ENCODE measurements at places on chromosomes 16 and 17.

GRCh38 chr17:78313735-78314648 lies 45.9 kb downstream of the SOCS3 start:
- no peak for DNase-seq

- DNase-seq: no peak
Observed at GRCh38 chr17:50923611-50924010, 57.5 kb upstream of the TOB1 start.

- DNase-seq: no peak
Observed at GRCh38 chr17:18187821-18188761, 4.5 kb downstream of the ALKBH5 start.

DNA sequence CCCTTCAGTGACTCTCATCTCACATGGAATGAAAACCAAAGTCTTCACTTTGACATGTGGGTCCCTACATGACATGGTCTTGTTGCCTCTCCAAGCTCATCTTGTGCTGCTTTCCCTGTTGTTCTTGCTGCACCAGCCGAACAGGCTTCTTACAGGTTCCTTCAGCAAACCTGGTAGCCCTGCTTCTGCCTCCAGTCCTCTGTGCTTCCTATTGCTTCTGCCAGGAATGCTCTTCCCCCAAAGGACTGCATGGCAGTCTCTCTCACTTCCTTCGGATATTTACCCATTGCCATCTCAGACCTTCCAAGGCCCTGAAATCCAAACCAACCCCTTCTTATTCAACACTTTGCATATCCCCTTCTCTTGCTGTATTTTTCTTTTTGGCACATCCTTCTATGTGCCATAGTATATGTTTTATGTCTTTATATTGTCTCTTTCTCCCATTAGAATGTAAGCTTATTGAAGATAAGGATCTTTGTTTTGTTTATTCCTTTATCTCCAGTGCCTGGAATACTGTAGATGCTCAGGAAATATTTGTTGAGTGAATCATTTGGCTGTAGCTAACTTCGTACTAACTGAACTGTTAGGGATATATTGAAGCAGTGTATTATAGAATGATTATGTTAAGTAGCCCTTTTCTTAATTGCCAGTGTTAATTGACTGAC lies 57.9 kb upstream of the SLC12A3 start:
- peak; percentile 5 for DNase-seq

DNA sequence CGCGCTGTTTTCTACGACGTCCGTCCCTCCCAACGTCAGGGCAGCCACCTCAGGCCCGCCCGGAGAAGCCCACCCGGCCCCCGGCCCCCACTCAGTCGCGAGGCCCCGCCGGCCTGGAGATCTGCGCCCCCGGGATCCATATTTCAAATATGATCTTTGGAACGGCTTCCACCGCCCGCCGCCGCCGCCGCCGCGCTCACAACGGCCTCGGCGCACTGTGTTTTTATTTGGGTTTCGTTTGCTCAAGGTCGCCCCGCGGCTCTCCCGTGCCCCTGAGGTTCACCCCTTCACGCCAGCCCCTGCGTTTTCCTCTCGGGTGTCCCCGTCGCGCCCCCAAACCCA lies 4.2 kb upstream of the CBX4 start:
- no peak for DNase-seq

DNA sequence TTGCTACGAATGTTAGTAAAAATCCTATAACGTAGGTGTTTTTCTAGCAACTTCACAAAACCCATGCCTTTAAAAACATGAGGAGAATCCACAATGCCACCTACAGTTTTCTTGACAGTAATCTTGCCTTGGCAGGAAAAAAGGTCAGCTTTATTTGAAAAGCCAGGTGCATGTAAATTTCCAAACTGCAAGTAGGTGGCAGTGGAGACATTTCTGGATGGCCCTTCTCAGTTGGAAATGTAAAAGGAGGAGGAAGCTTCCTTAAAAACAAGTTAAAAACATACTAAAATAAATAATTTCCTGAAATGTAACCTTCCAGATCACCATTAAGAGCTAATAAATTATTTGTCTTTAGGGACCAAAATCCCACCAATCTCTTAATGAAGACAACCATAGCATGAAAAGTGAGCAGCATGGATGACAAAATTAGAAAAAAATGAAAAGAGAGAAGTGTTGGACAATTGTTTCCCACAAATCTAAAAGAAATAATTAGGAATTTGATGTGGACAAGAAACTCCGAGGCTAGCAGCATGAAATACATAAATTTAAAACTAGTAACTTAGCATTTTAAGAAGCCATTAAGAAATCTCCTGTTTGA lies 152.2 kb downstream of the SNX11 start:
- no peak for DNase-seq

DNA sequence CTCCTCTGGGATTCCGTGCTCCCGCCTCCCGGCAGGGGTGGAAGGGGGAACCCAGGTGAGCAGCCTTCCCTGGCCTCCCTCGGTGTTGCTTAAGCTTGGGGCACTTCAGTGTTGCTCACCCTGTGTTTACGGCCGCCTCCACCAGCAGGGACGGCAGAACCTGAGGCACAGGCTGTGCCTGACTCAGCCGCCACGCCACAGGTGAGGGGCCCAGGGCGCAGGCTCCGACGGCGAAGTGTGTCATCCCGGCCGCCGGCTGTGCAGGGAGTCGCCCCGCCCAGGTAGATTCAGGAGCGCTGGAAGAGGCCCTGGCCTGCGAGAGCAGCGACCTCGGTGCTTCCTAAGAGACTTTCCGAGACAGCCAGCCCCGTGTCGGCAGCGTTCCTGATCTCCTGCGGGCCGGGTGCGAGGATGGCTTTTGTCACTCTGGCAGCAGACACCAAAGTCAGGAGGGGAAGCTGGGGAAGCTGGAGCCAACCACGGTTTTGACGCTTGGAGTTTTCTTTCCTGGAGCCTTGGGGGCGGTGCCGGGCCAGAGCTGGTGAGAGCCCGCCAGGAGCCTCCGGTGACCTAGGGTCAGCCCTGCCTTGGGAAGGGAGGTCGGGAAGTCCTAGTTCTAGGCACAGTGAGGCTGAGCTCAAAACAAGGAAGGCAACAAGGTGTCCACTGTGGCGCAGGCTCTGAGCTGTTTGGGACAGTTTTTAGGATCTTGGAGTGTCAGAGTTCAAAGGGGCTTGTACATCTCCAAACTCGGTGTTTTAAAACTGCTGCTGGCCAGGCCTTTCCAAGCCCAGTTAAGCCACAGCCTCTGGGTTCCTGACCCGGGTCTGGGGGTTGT lies 2.1 kb downstream of the GSE1 start:
- no peak for DNase-seq

GRCh38 chr17:9802294-9802693 lies 10.9 kb upstream of the DHRS7C start:
- DNase-seq: no peak

DNA sequence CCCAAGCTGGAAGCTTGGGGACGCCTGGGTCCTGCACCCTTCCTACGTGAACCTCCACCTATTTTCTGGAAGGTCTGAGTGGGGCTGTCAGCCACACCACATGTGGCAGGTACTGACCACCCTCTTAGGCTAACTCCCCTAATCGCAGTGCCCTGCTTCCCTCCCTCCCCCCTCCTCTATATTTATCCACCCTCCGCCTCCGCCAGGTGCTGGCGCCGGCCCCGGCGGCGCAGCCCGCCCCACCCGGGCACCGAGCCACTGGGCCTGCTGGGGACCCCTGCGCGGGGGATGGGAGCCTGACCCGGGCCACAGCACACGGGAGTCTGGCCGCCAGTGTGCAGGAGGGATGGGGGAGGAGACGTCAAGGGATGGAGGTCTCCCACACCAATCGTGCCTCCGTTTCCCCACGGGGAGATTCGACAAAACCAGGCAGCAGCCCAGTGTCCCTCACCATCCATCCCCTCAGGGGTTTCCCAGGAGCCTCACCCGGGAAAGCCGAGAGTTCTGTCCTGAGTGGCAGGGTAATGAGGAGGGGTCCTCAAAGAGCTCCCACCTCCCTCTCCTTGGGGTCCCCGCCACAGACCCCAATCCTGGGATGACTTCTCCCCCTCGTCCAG lies 1.3 kb downstream of the PLEKHH3 start:
- no peak for DNase-seq

DNA sequence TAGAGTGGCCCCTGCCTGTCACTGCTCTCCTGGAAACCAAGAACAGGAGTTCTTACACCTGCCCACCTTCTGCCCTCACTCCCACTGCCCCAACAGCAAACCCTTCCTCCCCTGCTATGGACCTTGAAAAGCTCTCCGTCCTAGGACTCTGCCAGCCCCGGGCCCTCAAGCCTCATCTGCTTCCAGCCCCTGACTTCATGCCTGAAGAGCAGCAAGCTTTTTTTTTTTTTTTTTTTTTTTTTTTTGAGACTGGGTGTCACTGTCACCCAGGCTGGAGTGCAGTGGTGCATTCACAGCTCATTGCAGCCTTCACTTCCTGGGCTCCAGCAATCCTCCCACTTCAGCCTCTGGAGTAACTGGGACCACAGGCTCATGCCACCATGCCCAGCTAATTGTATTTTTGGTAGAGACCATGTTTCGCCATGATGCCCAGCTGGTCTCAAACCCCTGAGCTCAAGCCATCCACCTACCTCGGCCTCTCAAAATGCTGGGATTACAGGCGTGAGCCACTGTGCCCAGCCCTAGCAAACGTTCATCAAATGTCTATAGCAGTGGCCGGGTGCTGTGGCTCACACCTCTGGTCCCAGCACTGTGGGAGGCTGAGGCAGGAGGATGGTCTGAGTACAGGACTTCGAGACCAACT lies 16.9 kb downstream of the CARHSP1 start:
- no peak for DNase-seq

DNA sequence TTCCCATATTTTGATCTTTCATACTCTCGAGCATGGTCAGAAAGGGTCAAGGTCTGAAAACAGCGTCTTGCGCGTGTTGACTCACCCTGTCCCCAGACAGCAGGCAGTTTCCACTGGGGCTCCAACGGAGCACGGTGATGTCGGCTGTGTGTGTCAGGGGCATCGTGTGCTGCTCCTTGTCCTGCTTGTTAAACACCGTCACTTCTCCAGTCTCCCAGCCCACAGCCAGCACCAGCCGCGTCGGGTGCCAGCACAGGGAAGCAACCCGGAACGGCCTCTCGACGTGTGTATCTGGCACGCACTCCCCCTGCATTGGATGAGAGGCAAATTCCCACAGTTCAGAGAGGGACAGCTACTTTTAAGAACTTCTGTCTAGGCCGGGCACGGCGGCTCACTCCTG lies 9.6 kb downstream of the IFT140 start:
- DNase-seq: no peak

- DNase-seq: no peak
Observed at GRCh38 chr17:83062818-83063671, 16.4 kb upstream of the METRNL start.

GRCh38 chr17:58248955-58249269 lies 10.5 kb downstream of the LPO start:
- DNase-seq: no peak

DNA sequence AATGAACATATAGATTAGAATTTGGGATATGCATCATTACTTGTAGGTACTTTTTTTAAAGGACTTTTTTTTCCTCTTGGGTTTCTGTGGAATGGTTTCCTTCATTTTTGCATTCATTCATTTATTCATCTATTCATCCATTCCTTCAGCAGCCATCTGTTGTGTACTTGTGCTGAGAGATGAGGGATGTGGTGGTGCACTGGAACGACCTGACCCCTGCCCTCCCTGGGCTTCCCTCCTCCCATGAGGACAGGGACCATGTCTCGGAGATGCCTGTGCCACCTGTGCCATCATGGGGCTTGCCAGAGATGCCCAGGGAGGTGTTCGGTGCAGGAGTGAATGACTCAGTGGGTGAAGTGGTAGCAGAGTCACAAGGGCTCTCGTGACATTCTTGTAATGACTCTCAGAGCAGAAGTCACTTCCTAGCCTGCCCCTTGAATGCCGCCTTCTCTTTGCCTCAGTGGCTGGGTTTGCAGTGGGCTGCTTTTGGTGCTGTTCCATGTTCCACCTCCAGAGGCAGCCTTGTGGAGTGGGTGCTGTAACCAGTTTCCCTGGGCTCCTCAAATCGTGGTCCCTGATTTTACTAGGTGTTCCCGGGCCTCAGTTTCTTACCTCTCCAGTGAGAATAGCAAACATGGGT lies 43.9 kb downstream of the CLEC16A start:
- no peak for DNase-seq

DNA sequence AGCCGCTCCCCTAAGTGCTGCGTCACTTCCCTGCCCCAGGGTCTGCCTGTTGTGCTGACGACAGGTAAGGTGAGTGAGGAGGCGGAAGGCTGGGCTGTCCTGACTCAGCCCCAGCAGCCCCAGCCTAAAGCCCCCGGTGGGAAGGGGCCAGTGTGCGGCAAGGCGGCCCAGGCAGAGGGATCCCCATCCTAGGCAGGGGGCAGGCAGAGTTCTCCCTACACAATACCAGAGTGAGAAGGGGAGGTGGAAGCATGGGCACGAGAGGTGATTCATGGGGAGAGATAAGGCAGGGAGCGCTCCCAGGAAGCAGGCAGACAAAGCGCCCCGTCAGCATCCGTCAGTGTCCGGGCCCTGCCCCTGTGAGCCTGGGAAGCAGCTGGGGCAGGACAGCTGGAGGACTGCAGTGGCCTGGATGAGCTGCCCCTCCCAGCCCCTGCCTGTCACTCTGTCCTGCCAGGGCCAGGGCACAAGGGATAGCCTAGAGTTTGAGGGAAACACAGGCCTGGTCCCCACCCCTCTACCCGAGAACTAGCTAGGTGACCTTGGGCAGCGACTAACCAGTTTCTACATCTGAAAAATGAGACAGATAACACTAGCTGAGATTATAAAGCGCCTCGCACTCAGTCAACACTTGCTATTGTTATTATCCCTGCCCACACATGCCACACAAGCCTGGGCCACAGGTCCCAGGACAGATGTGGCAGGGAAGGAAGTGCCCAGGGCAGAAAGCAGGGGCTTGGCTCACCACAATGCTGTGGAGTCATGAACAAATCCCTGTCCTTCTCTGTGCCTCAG lies 3.8 kb downstream of the FAM83G start:
- no peak for DNase-seq

- DNase-seq: no peak
Observed at GRCh38 chr16:48680881-48681280, 70.9 kb upstream of the N4BP1 start.

DNA sequence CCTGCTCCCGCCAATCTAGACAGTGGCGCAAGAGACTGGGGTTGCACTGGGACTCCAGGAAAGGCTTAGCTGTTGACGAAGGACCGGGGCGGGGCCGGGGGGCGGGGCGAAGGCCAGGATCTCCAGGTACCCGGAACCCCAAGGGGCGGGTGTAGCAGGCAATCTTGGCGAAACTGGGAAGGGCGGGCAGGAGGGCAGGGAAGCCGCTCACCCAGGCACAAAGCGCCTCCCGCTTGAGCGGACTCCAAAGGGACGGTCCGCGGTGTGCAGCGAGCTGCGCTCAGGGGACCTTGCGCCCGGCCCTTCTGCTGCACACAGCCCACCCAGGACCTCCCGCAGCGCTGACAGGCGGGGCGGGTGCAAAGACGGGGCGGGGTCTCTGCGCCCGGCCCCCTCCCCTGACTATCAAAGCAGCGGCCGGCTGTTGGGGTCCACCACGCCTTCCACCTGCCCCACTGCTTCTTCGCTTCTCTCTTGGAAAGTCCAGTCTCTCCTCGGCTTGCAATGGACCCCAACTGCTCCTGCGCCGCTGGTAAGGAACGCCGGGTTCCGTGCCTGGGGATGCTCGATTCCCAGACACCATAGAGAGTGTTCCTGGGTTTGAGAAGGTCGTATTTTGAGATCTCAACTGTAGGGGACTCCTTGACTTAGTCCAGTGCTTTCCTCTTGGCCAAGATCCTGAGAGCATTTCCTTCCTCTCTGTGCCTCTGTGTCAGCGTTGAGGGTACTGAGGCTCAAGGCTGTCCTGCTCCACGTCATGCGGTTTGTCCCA lies at the start of gene MT1F:
Gene MT1F (plus strand): TSS at position 405 of the 772 bp plus-strand sequence. CDS start 100 bp downstream, at position 505.
- DNase-seq: no peak

Measured in Panc1 (cell line).